ENCODE measurements at places on chromosomes 4 and X. TPM values are rescaled to one million over a fixed set of nuclear protein-coding genes. Genes with fewer than 3 reads are reported as not detected.

DNA sequence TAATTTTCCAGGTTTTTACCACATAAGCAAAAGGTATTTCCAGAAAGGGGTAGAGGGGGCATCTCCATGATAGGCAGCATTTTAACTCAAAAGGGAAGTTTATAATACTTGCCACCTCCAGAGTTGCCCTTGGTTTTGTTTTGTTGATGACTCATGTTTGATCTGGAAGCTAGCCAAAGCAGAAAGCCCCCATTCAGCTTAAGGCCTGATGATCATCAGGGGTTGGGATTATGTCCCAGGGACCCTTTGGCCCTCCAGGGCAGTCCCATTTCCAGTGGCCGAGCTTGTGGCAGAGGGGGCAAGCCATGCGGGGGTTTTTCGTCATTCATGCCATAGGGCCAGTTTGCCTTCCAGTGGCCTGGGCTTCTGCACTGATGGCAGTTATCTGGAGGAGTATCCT lies 143.0 kb upstream of the PLAC1 start:
- no peak overlapping the region for H3K4me3 ChIP-seq
- no peaks in the 10 kb centered on the region for H3K36me3 ChIP-seq
- peaks cover 31% of the 10 kb centered on the region for H3K4me1 ChIP-seq
- H3K27ac ChIP-seq, result no peak overlapping the region
- no peaks in the 10 kb centered on the region for H3K27me3 ChIP-seq

DNA sequence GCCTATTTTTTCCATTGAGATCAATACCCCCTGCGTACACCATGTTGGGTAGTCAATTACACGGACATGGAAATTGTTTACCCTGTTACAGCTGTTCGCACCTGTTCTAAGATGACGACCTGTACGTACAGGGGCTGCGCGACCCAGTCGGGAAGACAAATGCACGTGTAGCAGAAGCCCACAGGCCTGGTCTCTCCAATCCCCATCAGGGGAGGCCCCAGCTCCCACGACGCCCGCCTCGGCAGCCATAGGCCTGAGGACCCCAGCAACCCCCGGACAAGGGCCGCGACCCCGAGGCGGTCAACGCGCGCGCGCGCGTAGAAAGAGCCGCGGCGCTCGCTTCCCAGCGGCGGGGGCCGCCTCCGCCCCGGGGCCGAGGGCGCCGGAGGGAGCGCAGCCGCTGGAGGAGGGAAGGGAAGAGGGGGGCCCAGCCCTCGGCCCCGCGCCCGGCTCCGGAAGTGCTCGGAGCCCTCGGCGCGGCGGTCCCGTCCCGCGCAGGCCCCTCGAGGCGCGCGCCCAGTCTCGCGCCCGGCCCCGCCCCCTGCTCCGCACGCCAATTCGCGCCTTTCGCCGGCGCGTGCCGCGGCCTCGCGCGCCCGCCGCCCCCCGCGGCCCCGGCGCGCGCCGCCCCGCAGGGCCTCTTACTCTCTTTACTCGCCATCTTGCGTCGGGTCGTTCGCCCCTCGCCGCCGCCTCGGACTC lies 618 bp downstream of the RBBP7 start:
- peaks cover 33% of the 10 kb centered on the region for H3K4me1 ChIP-seq
- peak overlapping the region; percentile 98 for H3K27ac ChIP-seq
- H3K36me3 ChIP-seq, result peaks cover 14% of the 10 kb centered on the region
- DNase-seq, result peak; percentile 40
- no peaks in the 10 kb centered on the region for H3K27me3 ChIP-seq
- peak overlapping the region; percentile 93 for H3K4me3 ChIP-seq

Gene BBS12
- 1.7 TPM for total RNA-seq

- H3K27me3 ChIP-seq, result no peaks in the 10 kb centered on the region
- H3K36me3 ChIP-seq, result no peaks in the 10 kb centered on the region
Observed at GRCh38 chr4:167711517-167711916, 380.8 kb upstream of the ANXA10 start.

- H3K27ac ChIP-seq, result no peak overlapping the region
- no peak overlapping the region for H3K4me3 ChIP-seq
- no peak for DNase-seq
- H3K4me1 ChIP-seq, result peaks cover under 1% of the 10 kb centered on the region
- no peaks in the 10 kb centered on the region for H3K36me3 ChIP-seq
Observed at GRCh38 chr4:153239409-153239808, 35.2 kb downstream of the TRIM2 start.

GRCh38 chrX:46571423-46572339 lies 1.9 kb upstream of the CHST7 start:
- H3K4me1 ChIP-seq, result peaks cover 28% of the 10 kb centered on the region
- H3K36me3 ChIP-seq, result peaks cover 8% of the 10 kb centered on the region
- no peak for DNase-seq
- H3K4me3 ChIP-seq, result peak overlapping the region; percentile 81
- peak overlapping the region; percentile 89 for H3K27ac ChIP-seq

DNA sequence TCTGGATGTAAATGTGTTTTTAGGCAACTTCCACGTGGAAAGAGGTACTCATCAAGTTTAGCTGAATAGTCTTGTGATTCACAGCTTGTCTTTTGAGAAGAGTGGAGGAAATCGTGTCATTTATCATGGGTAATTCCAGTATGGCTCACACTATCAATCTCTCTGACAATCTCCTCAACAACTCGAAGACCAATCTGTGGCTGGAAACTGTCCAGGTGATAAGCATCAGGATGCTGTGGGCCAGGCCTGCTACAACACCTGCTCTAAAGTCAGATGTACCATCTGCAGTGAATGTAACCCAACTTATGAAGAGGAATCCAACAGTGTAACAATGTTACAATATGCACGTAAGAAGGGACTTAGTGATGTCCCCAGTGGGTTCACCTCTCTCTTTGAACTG lies 132.1 kb upstream of the GK2 start:
- peaks cover 3% of the 10 kb centered on the region for H3K27me3 ChIP-seq
- no peak overlapping the region for H3K4me3 ChIP-seq
- no peak overlapping the region for H3K27ac ChIP-seq
- DNase-seq, result no peak
- H3K4me1 ChIP-seq, result no peaks in the 10 kb centered on the region

Gene BCLAF3
- total RNA-seq, result 6.8 TPM

DNA sequence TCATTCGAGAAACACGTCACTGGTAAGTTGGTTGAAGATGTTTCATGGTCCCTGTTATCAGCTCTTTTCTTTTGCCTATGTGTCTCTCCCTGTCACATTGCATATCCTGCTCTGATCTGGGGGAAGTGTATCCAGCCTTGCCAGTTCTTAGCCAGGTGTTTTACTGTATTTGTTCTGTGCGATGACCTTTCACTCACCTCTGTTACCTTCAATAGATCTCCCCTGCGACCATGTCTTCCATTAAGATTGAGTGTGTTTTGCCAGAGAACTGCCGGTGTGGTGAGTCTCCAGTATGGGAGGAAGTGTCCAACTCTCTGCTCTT lies 2.6 kb downstream of the RGN start:
- H3K27ac ChIP-seq, result no peak overlapping the region
- H3K4me3 ChIP-seq, result no peak overlapping the region
- no peaks in the 10 kb centered on the region for H3K4me1 ChIP-seq
- DNase-seq, result no peak
- H3K36me3 ChIP-seq, result no peaks in the 10 kb centered on the region

Gene SPINK2
- 5.0 TPM for total RNA-seq

DNA sequence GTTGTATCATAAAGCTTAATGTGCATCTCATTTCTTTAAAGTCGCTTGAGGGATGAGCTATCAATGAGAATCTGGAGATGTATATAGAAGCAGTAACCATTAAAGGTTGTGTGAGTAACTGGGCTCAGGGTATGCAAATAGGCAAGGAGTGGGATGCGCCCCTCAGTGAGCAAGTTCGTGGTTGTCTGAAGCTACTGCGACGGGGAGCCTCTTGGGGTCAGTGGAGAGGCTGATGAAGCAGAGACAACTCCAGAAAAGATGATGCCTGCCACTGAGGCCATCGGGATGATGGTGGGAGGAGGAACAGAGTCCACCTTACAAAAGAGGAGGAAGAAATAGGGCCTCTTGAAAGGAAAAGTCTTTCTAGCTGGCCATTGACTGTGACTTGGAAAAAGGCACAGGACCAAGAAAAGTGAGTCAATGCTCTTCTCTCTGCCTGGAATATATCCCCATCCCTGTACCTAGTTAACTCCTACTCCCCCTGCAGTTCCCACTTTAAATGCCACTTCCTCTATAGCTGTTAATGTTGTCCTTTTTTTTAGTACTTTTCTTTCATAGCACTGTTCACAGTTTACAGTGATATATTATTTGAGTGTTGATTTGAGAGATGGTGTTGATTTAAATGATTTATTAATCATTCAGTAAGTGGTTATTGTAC lies 51.4 kb upstream of the LSM6 start:
- H3K4me1 ChIP-seq, result no peaks in the 10 kb centered on the region
- H3K27me3 ChIP-seq, result peaks cover 11% of the 10 kb centered on the region
- DNase-seq, result no peak
- H3K4me3 ChIP-seq, result no peak overlapping the region
- H3K36me3 ChIP-seq, result no peaks in the 10 kb centered on the region

All from activated CD4-positive, alpha-beta T cell treated with anti-CD3 and anti-CD28 coated beads, Interleukin-2, amount 10 ng/mL, durations not matched to agents 7 days and 5 days (primary cell).